Posterior vena cava (tissue), 2 donors: ENCODE measurements at places on chromosomes 5 and 9. TPM values are rescaled to one million over a fixed set of nuclear protein-coding genes. Genes with fewer than 3 reads are reported as not detected.
A peak's percentile ranks its signal among the peaks of the same experiment; 100 is the strongest.

DNA sequence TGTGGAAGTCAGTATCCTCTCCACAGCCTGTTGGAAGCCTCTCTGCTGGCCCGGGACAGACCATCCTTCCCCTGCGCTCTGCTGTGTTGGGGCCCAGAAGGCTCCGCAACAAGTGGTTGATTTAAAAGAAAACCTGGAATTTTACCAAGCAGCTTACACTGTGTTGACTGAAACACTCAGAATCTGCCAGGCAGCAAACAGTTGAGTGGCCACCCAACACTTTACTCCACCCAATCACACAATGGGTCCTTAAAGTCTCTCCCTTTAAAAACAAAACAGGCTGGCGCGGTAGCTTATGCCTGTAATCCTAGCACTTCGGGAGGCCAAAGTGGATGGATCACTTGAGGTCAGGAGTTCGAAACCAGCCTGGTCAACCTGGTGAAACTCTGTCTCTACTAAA is 28.0 kb upstream of the DMRT3 start:
- DNase-seq = no peak

GRCh38 chr5:9431496-9432258 is 114.2 kb downstream of the SEMA5A start:
- no peak for DNase-seq

DNA sequence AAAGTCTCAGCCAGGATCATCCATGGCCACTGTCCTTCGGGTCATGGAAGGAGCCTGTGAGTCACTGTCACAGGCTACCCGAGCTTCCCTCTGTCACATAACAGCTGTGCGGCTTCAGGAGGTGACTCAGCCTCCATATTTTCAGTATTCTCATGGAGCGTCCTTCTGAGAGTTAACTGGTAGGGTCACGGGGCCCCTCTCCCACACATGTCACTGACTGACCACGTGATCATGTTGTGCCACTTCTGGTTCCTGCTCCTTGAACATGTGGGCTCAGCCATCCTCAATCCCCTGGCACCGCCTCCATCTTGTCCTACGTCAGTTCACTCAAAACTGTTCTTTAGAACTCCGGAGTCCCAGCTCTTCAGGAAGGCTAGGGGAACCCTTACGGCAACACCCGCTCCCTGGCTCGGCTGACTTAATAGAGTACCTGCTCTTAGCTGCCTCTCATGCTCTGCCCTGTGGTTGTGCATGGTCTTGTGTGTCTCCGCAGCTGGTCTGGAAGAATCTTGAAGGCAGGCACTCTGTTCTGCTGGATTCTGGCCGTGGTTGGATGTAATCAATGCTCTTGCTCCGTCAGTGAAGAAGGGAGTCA is 182.8 kb downstream of the ICE1 start:
- DNase-seq = no peak

GRCh38 chr9:35114840-35115628 is 628 bp downstream of the ATOSB start:
- DNase-seq = peak; percentile 91

GRCh38 chr9:106846857-106847256 is 16.1 kb upstream of the ZNF462 start:
- no peak for DNase-seq

Gene SCGB3A2
- total RNA-seq = not detected

GRCh38 chr5:111976705-111977435 is 219.9 kb upstream of the NREP start:
- DNase-seq = no peak

GRCh38 chr5:135501965-135502364 is 33.8 kb downstream of the NEUROG1 start:
- DNase-seq = no peak

DNA sequence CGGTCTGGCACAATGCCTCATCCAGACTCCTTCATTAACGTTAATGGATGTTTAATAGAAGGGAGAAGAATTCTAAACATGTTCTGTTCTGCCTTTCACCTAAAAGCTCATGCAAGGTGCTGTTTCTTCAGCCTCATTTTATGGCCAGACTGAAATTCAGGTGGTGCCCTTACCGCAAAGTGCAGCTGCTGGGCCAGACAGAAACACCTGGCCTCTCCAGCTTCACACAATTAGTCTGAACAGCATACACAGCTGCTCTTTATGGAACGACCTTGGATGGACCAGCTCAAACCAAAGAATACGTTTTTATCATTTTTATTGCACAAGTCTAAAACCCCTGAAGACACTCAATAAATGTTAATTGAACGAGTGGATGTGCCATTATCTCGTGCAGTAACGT is 4.6 kb downstream of the SNCAIP start:
- DNase-seq = no peak

- DNase-seq = no peak
Observed at GRCh38 chr5:78103232-78103918, 191.1 kb downstream of the AP3B1 start.

Gene ANKRD33B
- 3.9 TPM for total RNA-seq

- no peak for DNase-seq
Observed at GRCh38 chr5:35803191-35803651, 53.5 kb upstream of the IL7R start.

Gene BARHL1
- not detected for total RNA-seq

Gene PCDHB15
- total RNA-seq = 4.4 TPM

DNA sequence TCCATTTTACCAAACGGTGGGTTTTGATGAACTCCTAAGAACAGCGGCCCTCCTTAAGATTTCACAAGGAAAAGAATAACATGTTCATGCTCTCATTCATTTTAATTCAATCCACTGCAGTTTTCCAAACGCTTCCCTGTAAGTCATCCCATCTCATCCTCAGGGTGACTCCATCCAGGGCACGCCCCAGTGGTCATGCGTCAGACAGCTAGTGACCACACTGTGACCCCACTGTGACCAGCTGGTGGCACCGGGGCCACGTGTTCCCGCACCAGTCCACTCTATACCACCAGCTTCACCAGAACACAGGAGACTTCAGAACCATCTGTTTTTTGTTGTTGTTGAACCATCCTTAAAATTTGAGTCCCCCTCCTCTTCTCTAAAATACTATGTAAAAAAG is 14.3 kb downstream of the ATPSCKMT start:
- DNase-seq = no peak

- DNase-seq = no peak
Observed at GRCh38 chr9:77764894-77765780, 117.0 kb upstream of the GNA14 start.

DNA sequence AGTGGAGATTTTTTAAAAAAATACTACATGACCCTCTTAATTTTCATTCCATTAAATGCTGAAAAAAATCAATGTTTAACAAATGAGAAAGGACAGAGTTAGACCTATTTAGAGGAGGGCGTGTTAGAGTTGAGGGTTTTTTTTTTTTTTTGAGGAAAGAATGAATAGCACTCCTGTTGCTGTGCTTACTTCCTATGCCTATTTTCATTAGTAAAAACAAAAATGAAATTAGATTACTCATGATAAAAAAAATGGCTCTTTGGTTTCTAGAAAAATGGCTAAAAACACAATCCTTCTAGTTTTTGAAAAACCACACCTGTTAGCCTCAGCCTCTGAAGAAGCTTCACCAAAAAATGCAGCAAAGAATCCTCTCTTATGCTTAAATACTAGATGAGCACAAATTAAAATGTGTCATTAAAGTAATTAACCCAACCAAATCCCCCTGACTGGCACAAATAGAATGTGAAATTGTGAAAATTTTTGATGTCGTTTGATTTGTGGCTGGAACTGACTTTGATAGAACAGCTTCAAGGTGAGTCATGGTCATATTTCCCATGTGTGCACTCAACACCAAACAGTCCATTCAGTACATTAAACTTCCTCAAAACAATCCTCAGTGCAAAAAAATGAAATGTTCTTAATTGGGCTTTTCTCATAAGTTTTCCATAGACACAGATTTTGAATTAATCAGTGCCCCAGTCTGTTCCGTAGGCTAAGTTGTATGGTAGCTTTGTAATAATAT is 98.0 kb downstream of the MACIR start:
- no peak for DNase-seq

- DNase-seq = no peak
Observed at GRCh38 chr9:69499407-69499806, 172.8 kb downstream of the APBA1 start.

DNA sequence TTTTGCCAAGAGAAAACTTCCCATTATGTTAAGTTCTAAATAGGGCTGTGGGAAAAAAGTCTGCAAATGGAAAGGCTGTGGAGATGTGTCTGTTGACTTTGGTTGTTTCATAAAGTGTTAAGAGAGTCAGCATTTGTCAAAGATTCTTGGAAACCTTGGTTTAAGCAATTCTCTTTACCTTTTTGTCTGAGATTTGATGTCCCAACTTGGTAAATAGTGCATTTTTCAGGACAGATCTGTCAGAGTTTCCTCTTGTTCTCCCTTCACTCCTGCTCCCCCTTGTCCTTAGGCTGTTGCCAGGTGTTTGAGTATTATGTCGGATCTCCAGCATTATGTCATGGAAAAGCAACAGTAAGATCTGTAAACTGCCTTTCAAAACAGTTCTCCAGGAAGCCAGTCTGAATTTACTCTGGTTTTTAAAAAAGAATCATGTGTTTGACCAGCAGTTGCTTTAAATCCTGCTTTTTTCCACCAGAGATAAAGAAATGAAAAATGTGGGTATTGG is 79.1 kb upstream of the ADAMTSL1 start:
- DNase-seq = no peak

DNA sequence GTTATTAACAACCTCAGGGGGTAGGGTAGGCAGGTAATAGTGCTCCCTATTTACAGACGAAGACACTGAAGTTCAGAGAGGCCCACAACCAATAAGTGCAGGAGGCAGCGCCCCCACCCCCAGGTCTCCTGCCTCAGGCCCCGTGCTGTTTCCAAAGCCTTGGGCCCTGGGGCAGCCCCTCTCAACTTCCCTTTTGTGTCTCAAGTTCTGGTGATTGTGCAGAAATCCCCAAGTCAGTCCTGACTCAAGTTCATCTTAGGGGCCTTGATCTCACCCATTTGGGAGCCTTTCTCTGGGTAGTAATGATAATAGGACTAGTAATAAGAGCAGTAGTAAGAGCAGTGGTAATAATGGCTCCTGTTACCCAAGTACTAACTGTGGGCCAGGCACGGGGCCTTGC is 35.5 kb upstream of the ASS1 start:
- DNase-seq = no peak
